Naive thymus-derived CD4-positive, alpha-beta T cell (primary cell): ENCODE measurements at places on chromosomes 7 and 10.

GRCh38 chr10:32790483-32790882 is 167.5 kb downstream of the ITGB1 start:
- H3K4me3 ChIP-seq, result no peak overlapping the region
- DNase-seq, result no peak
- H3K27me3 ChIP-seq, result no peaks in the 10 kb centered on the region
- peaks cover under 1% of the 10 kb centered on the region for H3K4me1 ChIP-seq
- no peak overlapping the region for H3K27ac ChIP-seq

GRCh38 chr10:373015-373414 is 237.8 kb downstream of the ZMYND11 start:
- no peaks in the 10 kb centered on the region for H3K27me3 ChIP-seq
- DNase-seq, result no peak
- H3K36me3 ChIP-seq, result no peaks in the 10 kb centered on the region

DNA sequence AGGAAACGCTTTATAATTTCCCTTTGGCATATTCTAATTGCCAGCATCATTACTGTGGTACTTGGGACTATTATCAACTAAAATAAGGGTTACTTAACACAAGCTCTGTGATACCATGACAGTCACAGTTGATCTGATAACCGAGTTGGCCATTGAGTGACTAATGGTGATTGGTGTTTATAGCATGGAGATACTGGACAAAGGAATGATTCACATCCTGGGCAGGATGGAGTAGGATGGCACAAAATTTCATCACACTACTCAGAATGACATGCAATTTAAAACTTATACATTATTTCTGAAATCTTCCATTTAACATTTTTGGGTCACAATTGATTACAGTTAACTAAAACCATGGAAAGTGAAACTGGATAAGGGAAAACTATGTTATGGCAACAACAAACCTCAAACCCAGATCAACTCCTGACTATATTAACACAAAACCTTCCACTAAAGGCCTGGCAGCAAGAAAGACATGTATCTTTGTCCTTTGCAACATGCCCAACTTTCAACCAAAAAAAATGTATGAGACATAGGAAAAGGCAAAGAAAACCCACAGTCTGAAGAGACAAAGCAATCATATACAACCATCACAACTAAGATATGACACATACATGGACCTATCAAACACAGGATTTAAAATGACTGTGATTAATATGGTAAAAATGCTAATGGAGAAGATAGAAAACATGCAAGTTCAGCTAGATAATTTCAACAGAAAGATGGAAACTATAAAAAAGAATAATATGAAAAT is 208.5 kb upstream of the NRP1 start:
- H3K27me3 ChIP-seq, result no peaks in the 10 kb centered on the region
- no peaks in the 10 kb centered on the region for H3K4me1 ChIP-seq
- H3K27ac ChIP-seq, result no peak overlapping the region
- no peak for DNase-seq
- H3K36me3 ChIP-seq, result no peaks in the 10 kb centered on the region

GRCh38 chr10:114087655-114088054 is 44.0 kb downstream of the ADRB1 start:
- no peak overlapping the region for H3K4me3 ChIP-seq
- no peaks in the 10 kb centered on the region for H3K4me1 ChIP-seq
- H3K27me3 ChIP-seq, result no peaks in the 10 kb centered on the region

- H3K4me3 ChIP-seq, result peak overlapping the region; percentile 86
- DNase-seq, result no peak
- peaks cover 18% of the 10 kb centered on the region for H3K4me1 ChIP-seq
- H3K27ac ChIP-seq, result peak overlapping the region; percentile 84
- H3K36me3 ChIP-seq, result no peaks in the 10 kb centered on the region
Observed at GRCh38 chr10:30348378-30348776, 701 bp downstream of the MTPAP start.

- DNase-seq, result no peak
- no peaks in the 10 kb centered on the region for H3K27me3 ChIP-seq
- H3K4me1 ChIP-seq, result peaks cover 27% of the 10 kb centered on the region
Observed at GRCh38 chr10:119644205-119644814, 6.9 kb upstream of the BAG3 start.

DNA sequence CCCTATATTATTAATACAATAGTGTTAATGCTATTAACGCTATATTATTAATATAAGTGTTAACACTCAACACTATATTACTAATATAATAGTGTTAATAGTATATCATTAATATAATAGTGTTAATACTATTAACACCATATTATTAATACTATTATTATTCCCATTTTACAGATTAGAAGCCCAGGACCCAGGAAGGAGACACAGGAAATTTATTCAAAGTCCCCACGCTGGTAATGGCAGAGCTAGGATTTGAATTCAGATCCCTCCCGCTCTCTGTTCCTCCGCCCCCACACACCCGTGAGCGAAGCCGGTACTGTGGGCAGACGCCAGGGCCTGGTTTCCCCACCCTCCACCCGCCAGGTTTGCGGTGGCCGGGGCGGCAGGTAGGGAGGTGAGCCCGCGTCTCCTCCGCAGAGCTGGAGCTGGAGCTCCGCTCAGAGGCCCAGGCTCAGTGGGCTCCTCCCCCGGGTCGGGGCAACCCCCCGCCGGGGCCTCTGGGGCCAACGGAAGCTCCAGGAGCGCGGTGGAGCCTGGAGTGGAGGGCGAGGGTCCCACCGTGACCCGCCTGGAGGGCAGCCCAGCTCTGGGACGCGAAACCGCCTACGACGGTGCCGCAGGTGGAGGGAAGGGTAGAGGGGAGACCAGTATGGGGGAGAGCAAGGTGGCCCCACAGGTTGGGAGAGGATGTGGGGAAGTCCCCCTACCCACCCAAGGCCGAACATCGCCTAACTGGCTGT is at the start of gene TMEM225B:
Gene TMEM225B, plus strand, starts transcription at position 506 of the 740 bp plus-strand sequence. CDS start 6,122 bp downstream, outside the sequence.
- DNase-seq, result peak; percentile 43
- no peak within 1 kb of the TSS for H3K27ac ChIP-seq
- H3K4me3 ChIP-seq, result no peak within 1 kb of the TSS
- no peaks in the 10 kb centered on the region for H3K4me1 ChIP-seq
- no peaks in the 10 kb centered on the region for H3K36me3 ChIP-seq

DNA sequence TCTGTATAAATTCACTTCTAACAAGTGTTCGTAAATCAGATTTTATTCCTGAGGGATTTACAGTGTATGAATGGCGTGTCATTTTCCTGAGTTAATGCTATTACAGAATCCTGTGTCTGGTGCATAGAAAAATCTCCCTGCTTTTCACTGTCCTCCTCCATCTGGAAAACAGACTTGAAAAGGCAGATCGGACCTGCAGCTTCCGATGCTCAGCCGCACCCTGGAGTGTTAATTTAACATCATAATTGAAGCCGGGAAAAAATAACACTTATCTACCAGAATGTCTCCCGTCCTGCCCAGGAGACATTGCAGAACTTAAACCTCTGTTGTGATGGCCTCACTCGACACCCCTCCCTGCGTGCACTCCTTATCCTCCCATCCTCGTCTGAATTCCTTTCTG is 442.1 kb upstream of the FOXK1 start:
- no peak overlapping the region for H3K27ac ChIP-seq
- H3K36me3 ChIP-seq, result no peaks in the 10 kb centered on the region
- DNase-seq, result no peak
- H3K4me1 ChIP-seq, result no peaks in the 10 kb centered on the region
- H3K27me3 ChIP-seq, result no peaks in the 10 kb centered on the region

- DNase-seq, result no peak
- peaks cover 10% of the 10 kb centered on the region for H3K4me1 ChIP-seq
- no peak overlapping the region for H3K27ac ChIP-seq
- peaks cover 17% of the 10 kb centered on the region for H3K27me3 ChIP-seq
- no peak overlapping the region for H3K4me3 ChIP-seq
- no peaks in the 10 kb centered on the region for H3K36me3 ChIP-seq
Observed at GRCh38 chr7:64886956-64887545, 16.0 kb upstream of the ZNF273 start.

DNA sequence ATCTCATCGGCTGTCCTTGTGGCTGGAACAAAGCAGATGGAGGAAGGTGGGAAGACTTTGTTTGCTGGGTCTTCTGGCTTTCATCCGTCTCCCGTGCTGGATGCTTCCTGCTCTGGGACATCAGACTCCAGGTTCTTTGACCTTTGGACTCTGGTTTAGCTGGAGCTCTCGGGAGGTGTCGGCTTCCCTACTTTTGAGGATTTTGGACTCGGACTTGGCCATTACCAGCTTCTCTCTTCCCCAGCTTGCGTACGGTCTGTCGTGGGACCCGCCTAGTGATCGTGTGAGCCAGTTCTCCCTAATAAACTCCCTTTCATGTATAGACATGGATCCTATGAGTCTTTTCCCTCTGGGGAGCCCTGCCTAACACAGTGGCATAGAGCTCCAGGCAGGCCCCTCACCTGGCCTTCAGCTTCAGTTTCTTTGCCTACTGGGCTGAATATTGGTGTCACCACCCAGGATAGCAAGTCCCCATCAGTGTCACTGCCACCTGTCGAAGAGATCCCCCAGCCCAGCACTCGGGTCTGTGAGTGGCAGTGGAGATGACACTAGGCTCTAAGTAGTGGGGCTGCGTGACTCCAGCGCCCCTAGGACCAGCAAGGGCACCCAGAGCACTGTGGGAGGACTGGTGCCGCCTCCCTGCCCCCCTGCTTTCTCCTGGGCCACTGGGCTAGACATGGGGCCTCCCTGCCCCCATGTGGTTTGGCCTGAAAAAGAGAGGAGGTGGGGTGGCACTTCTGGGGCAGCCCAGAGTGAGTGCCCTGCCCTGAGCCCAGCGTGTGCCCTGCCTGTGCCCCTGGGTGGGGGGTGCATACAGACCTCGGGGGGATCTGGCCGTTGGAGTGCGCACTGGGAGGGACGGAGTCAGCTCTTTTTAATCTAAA is 135.6 kb downstream of the LHPP start:
- H3K27me3 ChIP-seq, result no peaks in the 10 kb centered on the region
- H3K27ac ChIP-seq, result no peak overlapping the region
- H3K36me3 ChIP-seq, result no peaks in the 10 kb centered on the region
- DNase-seq, result no peak
- no peaks in the 10 kb centered on the region for H3K4me1 ChIP-seq

GRCh38 chr10:95262763-95263518 is 27.9 kb downstream of the PDLIM1 start:
- no peaks in the 10 kb centered on the region for H3K36me3 ChIP-seq
- DNase-seq, result no peak
- H3K4me1 ChIP-seq, result no peaks in the 10 kb centered on the region
- no peaks in the 10 kb centered on the region for H3K27me3 ChIP-seq

DNA sequence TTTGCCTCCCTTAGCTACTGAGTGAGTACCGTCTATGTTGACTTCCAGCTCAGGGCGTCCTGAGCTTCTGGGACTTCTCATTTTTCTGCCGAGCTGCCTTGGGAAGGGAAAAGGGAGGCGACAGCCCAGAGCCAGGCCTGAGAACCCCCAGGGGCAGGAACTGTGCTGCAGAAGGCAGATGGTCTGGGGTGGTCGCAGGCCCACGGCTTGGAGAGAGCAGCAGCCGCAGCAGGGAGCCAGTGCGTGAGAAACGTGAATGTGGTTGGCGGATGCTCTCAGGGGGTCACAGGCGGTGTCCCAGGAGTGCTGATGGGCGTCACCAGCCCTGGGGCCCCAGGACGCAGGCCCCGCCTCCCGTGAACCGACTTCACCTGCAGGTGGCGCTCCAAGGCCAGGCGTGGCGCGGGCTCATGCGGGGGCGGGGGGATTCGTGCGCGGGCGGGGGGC is 9.2 kb upstream of the PWWP2B start:
- DNase-seq, result peak; percentile 75
- peaks cover 5% of the 10 kb centered on the region for H3K4me1 ChIP-seq
- H3K27me3 ChIP-seq, result no peaks in the 10 kb centered on the region
- H3K36me3 ChIP-seq, result no peaks in the 10 kb centered on the region
- H3K27ac ChIP-seq, result peak overlapping the region; percentile 2
- peak overlapping the region; percentile 35 for H3K4me3 ChIP-seq

GRCh38 chr10:116990276-116990800 is 14.6 kb downstream of the SHTN1 start:
- H3K27me3 ChIP-seq, result no peaks in the 10 kb centered on the region
- H3K4me3 ChIP-seq, result no peak overlapping the region
- no peak overlapping the region for H3K27ac ChIP-seq
- no peak for DNase-seq
- no peaks in the 10 kb centered on the region for H3K36me3 ChIP-seq
- H3K4me1 ChIP-seq, result no peaks in the 10 kb centered on the region
